Stimulated activated naive CD8-positive, alpha-beta T cell treated with anti-CD3 and anti-CD28 coated beads, Interleukin-15, Interleukin-2, amounts not matched to agents 100 U/mL and 50 U/mL, for 24 hours (primary cell): ENCODE measurements at places on chromosomes 6 and 20.

DNA sequence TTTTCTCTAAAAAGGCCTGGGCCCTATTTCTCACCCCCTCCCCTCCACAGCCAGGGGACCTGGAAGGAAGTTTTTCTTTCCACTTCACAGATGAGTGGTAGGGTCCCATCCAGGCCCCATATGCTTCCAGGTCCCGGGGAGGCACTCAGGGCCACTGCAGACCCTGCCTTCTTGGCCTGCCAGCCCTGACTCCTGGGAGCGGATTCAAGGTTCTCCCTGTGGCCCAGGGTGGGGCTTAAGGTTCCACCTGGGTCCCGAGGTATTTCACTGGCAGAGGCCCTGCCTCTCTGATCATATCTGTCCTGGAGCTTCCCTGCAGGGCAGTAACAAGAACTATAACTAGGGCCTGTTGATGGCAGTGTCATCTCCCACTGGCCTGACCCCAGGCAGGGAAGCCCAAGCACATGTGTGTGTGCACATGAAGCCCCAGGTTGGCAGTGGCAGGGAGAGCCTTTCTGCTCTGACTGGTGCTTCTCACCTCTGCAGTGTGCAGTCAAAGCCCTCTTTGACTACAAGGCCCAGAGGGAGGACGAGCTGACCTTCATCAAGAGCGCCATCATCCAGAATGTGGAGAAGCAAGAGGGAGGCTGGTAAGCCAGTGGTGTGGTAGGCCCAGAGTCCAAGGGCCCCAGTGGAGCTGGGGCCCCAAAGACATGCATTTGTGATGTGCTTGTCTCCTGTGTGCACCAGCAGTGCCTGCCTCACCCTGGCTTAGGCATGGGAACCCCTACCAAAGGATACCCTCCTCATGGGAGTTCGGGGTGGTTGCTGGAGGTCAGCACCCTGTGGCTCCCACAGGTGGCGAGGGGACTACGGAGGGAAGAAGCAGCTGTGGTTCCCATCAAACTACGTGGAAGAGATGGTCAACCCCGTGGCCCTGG, 31.2 kb downstream of the PLCG1 start:
- DNase-seq = no peak

DNA sequence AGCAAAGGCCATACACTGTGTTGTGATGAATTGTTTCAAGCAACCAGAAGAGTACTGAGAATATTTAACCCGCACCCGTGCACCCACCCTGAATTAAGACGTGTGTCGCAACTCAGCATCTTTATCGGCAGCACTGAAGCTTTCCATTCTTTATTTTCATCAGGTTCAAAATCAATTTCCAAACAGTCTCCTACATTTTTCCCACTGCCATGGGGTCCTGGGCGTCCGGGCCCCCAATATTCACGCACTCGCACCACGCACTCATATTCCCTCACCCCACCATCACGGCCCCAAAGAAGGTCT, 1.8 kb downstream of the LTB start:
- peak; percentile 35 for DNase-seq

GRCh38 chr6:18350271-18350670, 36.9 kb upstream of the RNF144B start:
- DNase-seq = no peak

- DNase-seq = no peak
Measured at GRCh38 chr6:51620971-51621370, 466.4 kb downstream of the PKHD1 start.

- DNase-seq = no peak
Measured at GRCh38 chr6:146095481-146095880, 66.6 kb downstream of the GRM1 start.
